ENCODE measurements at places on chromosomes 7 and 10. TPM values are rescaled to one million over a fixed set of nuclear protein-coding genes. Genes with fewer than 3 reads are reported as not detected.

DNA sequence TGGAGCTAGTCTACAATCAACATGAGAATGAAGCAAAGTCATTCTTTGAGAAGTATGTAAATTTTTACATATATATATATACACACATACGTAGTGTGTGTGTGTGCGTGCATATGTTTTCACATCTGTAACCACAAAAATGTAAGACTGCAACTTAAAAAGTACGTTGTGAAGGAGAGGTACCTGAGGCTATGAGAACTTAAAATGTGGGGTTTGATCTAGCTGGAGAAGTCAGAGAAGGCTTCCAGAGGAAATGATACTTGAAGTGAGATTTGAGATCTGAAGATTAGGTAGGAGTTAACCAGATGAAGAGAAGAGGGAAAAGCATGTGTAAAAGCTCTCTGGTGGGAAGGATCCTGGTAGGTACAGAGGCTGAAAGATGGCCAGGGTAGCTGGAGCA lies 5.8 kb downstream of the TAF5 start:
- DNase-seq: no peak

DNA sequence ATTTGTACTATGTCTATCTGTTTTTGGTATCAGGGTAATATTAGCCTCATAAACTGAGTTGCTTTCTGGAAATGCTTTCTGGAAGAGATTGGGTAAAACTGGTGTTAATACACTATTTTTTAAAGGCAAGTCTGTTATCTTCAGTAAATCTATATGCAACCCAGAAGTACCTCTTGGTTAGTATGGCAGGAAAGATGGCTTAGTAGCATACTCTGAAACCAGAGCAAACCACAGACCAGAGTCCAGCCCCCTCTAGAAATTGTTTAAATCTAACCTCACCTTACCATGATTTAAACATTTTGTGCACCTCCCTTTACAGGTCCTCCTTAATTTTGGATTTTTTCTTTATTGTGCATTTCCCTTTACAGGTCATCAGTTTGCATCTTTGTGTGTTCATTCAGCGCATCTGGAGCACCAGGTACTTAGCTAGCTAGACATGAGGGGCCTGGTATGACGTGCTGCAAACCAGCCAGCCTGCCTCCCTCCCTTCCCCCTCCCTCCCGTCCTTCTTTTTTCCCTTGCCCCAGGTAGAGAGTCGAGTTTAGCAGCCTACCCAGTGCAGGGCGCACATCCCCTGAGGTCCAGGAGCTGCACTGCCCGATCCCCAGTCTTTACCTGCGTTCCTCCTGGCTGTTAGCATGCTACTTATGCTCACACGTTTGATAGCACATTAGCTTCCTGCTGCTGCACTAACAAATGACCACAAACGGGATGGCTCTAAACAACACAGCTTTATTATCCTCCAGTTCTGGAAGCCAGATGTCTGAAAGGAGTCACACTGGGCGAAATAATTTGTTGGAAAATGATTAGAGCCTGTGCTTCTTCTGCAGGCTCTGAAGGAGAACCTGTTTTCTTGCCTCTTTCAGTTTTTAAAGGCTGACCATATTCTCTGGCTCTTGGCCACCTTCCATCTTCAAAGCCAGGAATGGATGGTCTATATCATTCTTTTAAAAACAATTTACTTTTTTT lies 299.9 kb upstream of the HABP2 start:
- DNase-seq: no peak

DNA sequence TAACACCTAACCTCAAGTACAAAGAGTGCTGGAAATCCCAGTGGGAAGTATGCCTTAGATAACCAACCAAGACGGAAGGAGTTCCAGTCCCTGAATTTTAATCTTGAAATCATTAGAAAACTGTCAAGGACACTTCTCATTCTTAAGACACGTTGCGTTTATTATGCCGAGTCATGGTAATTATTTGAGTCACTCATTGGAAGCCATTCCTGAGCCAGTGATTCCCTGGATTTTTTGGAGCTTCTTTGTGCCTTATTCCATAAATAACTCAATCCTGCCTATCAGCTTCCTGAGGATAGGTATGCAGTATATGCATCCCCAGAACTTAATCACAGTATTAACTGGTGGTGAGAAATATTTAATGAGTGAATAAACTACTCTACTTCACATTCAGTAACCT lies 77.4 kb downstream of the PPP1R17 start:
- no peak for DNase-seq

GRCh38 chr7:2894118-2894940 lies 50.2 kb upstream of the GNA12 start:
- no peak for DNase-seq

DNA sequence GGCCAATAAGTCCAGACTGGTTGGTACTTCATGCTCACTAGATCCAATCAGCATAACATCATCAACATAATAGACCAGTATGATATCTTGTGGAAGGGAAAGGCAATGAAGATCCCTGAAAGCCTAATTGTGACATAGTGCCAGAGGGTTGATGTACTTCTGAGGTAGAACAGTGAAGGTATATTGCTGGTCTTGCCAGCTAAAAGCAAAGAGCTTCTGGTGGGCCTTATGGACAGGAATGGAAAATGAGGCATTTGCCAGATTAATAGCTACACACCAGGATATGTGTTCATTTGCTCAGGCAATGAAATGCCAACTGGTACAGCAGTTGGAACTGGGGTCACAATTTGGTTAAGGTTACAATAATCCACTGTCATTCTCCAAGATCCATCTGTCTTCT lies 156.4 kb downstream of the HTR7 start:
- DNase-seq: no peak

- DNase-seq: no peak
These were observed 277.6 kb downstream of the SFMBT2 start for GRCh38 chr10:7133278-7133677.

Gene EEF1AKMT2
- 14.4 TPM for total RNA-seq

Gene PLA2G12B
- not detected for total RNA-seq

DNA sequence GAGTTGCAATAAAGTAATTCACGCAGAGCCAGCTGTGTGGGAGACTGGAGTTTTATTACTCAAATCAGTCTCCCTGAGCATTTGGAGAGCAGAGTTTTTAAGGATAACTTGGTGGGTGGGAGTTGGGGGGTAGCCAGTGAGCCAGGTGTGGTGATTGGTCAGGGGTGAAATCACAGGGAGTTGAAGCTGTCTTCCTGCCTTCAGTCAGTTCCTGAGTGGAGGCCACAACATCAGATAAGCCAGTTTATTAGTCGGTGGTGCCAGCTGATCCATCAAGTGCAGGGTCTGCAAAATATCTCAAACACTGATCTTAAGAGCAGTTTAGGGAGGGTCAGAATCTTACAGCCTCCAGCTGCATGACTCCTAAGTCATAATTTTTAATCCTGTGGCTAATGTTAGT lies 3.3 kb upstream of the CYP51A1 start:
- peak; percentile 33 for DNase-seq

- no peak for DNase-seq
These were observed 113.6 kb upstream of the NFE2L3 start for GRCh38 chr7:26038201-26038990.

DNA sequence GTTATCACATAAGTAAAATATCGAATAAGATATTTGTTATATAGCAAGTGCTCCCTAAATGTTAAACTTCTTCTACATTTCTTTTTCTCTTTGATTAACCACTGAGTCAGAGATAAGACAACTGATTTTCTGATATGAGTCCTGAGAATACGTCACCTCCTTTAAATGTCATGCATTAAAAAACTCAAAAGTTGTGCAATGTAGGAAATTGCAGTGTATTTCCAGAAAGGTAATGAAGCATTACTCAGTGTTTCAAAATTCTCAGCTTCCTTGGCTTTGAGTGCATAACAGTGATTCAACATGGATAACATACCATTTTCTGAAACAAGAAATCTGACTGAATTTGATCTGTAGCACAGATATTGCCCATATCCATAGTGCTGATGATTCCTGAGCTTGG lies 155.8 kb downstream of the BMPER start:
- DNase-seq: peak; percentile 74

Gene MET
- 29.8 TPM for total RNA-seq

Gene GLCCI1
- total RNA-seq: 6.7 TPM

GRCh38 chr7:131533151-131533559 lies 23.3 kb downstream of the PODXL start:
- no peak for DNase-seq

- DNase-seq: no peak
These were observed 281.0 kb downstream of the RPS24 start for GRCh38 chr10:78314651-78315050.

GRCh38 chr7:2932402-2933251 lies 88.5 kb upstream of the GNA12 start:
- DNase-seq: no peak

Gene SPDYE3
- total RNA-seq: not detected

DNA sequence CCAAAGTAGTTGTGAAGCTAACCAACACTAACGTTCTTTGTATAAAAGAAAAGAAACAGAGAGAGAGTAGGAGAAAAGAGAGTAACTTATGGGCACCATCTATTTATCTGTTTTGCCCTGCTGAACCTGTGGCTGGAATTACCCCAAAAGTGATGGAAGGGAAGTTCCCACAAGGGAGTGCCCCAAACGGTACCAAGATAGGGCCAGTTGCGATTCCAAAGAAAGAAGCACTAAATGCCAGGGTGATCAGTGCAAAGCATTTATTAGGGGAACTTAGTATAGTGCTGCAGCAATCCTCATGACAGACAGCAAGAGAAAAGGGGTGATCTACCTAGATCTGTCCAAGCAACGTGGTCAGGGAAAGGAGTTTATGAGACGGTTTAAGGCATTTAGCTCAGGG lies 190.2 kb downstream of the SORCS3 start:
- DNase-seq: no peak

DNA sequence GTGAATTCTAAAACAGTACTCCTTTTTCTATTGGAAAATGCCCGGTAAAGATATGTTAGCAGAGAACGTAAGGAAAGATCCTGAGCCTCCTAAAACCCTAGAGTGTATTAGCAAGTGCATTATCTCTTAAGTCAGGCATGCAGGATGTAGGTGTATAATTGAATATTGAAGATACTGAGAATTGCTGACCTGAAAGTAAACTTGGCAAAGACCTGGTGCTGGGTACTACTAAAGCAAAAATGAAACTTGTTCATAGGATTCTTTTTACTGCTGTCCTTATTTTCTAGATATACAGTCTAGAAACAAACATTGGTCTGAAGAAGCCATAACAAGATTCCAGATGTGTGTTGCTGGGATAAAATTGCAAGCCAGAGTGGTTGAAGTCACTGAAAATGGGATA lies 18.8 kb upstream of the VWA2 start:
- no peak for DNase-seq

GRCh38 chr7:5514440-5515035 lies 90.9 kb upstream of the TNRC18 start:
- no peak for DNase-seq

GRCh38 chr10:27743012-27743876 lies 2.4 kb downstream of the MKX start:
- DNase-seq: peak; percentile 39

GRCh38 chr10:131271966-131272365 lies 39.6 kb downstream of the TCERG1L start:
- DNase-seq: no peak

GRCh38 chr10:91163269-91163868 lies 57.1 kb upstream of the PCGF5 start:
- DNase-seq: peak; percentile 59

GRCh38 chr10:4281190-4281825 lies 496.3 kb upstream of the KLF6 start:
- peak; percentile 58 for DNase-seq

DNA sequence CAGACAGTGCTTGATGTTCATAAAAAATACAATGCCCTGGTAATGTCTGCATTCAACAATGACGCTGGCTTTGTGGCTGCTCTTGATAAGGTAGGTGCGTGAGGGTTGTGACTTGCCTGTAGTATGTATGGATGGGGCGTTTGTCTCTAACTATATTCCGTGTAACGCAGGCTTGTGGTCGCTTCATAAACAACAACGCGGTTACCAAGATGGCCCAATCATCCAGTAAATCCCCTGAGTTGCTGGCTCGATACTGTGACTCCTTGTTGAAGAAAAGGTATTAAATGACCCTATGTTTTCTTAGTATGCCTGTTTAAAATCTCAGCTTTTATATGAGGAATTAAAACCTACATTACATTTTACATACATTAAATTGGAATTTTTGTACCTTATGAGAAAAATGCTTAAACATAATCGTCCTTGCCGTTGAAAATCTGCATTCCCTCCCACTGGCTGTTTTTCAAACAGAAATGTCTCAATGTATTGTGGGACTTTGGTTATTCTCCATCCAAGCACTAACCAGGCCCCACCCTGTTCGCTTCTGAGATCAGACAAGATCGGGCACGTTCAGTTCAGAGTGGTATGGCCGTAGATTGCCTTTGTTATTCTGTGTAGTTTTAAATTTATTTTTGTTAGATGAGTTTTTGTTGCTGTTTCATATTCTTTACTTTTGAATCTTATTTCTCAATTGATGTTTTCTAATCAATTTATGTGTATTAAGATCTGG lies 85.3 kb downstream of the CUL1 start:
- DNase-seq: no peak

- DNase-seq: no peak
These were observed 2.5 kb downstream of the TRIM8 start for GRCh38 chr10:102646610-102647442.

- peak; percentile 85 for DNase-seq
These were observed 233.1 kb downstream of the PARD3 start for GRCh38 chr10:34581801-34582532.

Gene CTAGE4
- 0.17 TPM for total RNA-seq

Measured in fibroblast of lung (primary cell).